ENCODE measurements at places on chromosomes 2 and 18.

DNA sequence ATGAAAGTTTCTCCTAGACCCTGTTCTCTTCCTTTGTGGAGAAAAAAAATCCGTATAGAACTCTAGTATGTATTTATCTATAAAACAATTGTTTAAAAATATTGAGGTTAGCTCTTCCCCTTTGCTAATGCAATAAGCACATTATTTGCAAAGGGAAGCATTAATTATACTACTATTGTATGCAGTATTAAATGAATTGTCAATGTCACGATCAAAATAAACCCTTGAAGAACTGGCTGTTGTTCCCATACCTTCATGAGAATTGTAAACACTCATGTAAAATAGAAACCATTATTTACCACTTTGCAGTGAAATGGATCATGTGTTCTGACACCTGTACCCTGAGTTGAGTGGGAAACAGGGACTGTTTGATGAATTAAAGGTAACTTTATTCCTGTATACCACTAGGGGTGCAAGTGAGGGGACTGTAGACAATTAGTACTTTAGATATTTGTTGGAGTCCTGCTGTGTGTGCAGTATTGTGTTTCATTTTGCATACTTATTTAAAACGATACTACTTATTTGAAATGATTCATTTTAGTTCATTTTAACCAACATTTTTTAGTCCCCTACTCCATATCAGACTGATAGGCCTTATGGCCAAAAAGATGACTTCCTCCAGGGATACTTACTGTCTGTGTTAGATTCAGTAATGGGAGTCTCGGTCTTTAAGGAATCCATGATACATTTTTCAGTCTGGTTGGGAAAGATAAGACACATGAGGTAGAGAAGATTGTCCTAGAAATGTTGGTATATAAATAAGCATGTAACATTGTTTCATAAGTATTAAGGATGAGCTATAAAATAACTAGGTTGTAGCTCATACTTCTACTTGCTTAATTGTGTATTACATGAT lies 7.9 kb downstream of the PKP4 start:
- DNase-seq: no peak

DNA sequence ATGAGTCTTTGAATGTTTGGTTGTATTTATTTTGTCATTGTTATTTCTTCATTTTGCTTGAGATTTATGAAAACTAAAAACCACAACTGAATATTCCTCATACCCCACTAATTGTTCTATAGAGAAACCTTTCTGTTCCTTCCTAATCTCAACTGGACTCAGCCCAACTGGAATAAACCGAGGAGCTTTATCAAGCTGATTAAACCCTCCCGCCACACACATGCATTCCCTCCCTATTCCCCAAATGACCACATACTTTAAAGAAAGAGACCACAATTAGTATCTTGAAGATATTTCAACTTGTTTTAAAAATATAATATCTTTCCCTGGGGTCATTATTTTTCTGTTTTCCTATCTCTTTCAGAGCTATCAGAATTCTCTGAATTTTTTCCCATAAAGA lies 107.5 kb downstream of the OSR1 start:
- no peak for DNase-seq

DNA sequence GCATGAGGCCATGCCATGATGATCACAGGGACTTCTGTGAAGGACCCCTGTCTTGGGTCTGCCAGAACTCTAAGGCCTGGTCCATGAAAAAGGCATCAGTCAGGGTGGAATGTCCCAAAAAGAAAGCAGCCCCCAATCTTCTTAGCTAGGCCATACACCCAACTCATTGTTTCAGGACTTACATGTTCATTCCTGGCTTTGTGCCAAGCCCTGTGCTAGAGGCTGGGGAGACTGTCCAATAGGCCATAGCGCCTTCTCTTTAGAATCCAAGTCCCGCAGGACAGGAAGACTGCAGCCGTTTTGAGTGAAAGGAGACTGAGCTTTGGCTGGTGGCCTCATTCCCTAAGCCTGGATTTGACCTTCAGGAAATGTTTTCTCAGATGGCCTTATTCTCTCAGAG lies 247.3 kb downstream of the PRKCE start:
- DNase-seq: no peak

DNA sequence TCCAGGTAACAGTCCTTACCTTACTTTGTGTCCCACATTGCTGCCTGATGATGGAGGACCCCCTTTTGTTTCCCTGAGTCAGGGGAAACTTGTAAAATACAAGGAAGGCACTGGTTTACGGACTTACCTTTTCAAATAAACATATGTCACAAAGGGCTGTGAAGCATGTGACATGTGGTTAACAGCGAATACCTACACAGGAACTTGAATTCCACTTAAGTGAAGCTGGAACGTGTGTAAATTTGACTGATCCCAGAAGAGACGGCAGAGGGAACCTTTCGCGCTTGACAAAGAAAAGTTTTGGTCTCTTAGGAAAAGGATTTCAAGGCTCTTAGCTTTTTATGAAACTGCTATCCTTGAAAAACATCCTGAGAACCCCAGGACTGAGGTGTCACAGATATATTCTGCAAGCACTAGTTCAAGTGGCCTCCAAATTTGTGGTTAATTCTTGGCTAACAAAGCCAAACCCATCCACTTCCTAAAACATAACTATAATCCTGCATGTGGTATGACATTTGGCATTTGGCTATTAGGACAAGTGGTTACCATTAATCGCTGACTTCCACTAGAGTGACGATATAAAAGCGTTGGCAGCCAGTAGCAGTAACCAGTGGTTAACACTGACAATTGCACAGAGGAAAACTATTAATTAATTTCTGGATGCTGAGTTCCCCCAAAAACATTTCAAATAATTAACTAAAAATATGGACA lies 55.6 kb downstream of the ITGB6 start:
- DNase-seq: no peak

DNA sequence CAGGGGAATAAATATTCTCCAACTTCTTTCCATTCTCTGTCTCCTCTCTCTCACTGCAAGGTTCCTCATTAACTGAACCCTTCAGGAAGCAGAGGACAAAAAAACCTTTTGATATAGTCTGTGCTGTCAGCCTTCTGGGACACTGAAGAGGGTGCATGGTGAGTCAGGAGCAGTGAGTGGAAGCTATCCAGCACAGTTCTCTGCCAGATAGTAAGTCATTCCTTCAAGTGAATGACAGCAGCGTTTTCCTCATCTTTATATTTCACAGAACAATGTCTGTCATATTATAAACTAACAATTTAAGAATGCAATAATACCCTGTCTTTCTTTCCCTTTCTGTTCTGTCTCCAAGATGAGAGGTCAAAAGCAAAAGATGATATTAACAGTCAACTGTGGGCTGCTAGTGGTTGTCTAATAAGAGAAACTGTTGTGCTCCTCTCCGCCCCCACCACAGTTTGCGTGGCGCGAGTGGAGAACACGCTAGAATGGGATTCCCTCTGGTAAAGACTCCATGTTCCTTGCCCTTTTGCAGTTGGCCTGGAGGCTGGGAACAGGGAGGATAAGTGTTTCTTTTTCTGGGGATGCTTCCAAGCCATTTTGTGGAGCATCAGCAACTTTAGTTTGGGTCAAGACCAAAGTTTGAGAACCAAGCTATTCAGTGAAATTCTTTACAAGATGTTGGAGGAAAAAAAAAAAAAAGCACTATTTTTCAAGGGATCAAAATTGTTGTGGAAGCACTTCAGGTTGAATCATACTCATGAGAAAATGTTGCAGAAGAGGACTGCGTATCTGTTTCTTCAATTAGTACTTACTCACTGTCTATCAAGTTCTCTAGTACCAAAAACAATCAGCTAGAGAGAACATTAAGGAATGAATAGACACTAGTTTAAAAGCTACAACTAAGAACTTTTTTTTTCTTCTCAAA lies 430.2 kb downstream of the SETBP1 start:
- DNase-seq: no peak

DNA sequence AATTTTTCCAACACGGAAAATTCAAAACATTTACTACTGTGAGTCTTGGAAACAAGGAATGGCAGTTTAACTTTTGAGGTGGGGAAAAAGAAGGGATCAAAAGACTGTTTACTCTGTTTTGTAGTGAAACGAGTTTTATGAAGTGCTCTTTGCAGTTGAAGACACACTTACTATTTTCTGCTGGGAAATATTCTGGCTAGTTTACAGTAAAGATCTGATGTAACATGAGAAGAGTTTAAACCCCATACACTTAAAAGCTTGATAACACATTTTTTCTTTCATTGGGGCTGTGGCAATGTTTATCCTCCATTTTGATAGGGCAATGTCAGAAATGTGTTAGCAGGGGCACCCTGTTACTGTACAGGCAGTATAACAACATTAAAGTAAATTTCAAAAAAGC lies 124.9 kb upstream of the SMAD7 start:
- DNase-seq: no peak

DNA sequence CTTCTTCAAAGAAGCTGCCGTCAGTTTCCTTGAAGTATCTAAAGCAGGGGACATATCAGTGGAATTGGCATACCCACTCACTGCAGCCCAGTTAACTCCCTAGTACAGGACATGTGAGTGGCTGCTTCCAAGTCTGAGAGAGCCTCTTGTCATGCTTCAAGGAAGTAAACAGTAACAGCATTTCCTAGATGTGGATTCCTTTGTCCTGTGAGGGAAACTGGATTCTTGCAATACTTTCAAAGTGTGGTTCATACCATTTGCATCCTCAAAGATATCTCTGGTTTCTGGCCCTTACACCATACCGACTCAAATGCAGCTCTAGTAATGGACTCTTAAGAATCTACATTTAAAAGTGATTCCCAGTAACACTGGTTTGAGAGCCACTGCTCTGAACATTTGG lies 87.2 kb downstream of the ESCO1 start:
- no peak for DNase-seq

GRCh38 chr2:62300925-62301324 lies 105.0 kb downstream of the B3GNT2 start:
- no peak for DNase-seq

DNA sequence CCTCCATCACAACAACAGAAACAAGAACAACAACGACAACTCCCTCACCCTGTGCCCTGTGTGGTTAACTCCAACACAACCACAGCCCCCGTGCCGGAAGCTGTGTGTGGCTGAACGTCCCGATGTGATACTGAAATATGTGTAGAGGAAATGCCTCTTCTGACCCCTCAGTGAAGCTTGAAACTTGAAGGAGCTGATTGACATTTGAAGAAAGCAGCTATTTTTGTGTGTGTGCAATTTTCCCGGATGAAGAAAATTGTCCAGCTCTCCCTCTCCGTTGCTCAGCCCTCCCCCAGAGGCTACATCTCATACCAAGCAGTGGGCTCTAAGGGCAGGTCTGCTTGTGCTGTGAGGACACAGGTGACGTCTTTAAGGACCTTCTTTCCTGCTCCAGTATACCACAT lies 173.8 kb downstream of the ICOS start:
- no peak for DNase-seq

- DNase-seq: no peak
These were observed 122.6 kb upstream of the OTX1 start for GRCh38 chr2:62928015-62928414.

- DNase-seq: no peak
These were observed 99.4 kb downstream of the ZNF516 start for GRCh38 chr18:76395609-76396008.

DNA sequence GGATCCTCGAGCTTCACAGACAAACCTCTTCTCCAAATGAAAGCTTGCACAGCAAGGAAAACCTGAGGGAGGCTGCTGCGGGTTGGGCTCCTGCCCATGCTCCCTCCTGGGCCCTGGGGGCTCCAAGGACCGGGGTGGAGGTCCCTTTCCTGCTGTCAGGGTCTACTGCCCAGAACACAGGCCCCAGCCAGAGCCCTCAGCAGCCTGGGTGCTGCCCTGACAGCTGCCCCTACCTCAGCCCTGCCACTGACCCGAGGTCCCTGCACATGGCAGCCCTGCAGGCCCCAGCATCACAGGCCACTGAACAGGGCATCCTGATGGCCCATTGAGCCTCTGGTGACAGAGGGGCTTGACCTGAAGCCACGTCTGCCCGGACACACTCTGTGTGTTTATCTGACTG lies 41.0 kb downstream of the CROCC2 start:
- no peak for DNase-seq

DNA sequence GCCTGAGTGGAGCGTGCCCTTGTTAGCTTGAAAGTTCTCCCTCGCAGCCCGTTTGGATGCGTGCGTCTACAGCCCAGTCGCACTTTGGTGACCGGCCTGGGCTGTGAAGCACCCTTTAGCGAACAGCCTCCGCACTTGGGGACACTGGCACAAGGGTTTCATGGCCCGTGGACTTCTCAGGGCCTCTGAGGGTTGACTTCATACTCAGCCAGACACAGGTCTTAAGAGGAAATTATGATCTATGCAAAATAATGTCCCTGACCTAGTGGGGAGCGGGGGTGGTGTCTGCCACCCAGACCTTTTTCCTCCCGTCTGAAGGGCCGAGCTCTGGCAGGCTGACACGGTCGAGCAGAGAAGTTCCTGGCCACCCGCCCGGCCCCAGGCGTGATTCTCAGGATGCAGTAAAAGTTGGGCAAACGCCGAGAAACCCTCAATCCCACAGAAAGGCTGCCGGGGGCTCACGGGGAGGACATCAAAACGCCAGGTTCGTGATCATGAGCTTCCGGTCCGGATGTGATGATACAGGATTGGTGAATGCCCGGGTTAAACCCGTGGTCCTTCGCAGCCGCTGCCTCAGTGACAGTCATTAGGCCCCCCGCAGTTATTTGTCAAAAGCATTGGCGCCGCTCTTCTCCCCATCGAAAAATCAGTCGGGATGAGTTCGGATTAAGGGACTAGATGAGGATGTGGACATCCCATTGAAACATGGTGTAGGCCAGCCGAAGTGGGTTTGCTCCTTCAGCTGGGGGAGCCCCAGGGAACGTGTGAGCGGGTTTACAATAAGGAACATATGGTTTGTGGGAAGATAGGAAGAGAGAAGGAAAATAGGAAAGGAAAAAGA lies 3.6 kb upstream of the PAX3 start:
- no peak for DNase-seq

- DNase-seq: no peak
These were observed 178.9 kb downstream of the LNPK start for GRCh38 chr2:175823002-175823706.

- no peak for DNase-seq
These were observed 37.1 kb downstream of the SULT1C2 start for GRCh38 chr2:108325756-108326155.

GRCh38 chr2:196592911-196593881 lies 46.3 kb upstream of the CCDC150 start:
- DNase-seq: peak; percentile 61
